HS-27A (cell line): ENCODE measurements at places on chromosomes 5 and 9.

DNA sequence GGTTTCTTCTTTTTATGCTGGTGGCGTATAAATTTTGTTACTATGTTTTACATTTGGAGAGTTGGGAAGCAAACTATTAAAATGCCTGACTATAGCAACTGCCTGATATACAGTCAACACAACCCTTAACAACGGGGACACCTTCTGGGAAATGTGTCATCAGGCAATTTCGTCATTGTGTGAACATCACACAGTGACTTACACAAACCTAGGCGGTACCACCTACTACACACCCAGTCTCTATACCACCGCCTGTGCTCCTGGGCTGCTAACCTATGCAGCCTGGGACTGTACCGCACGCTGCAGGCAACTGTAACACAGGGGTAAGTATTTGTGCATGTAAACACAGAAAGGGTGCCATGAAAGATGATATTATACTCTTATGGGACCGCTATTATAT, 1.3 kb upstream of the CDHR2 start:
- no peak for DNase-seq

GRCh38 chr5:170745481-170746071, 37.9 kb upstream of the GABRP start:
- no peak for DNase-seq

GRCh38 chr5:157026789-157027424, 32.0 kb downstream of the HAVCR1 start:
- DNase-seq = no peak

DNA sequence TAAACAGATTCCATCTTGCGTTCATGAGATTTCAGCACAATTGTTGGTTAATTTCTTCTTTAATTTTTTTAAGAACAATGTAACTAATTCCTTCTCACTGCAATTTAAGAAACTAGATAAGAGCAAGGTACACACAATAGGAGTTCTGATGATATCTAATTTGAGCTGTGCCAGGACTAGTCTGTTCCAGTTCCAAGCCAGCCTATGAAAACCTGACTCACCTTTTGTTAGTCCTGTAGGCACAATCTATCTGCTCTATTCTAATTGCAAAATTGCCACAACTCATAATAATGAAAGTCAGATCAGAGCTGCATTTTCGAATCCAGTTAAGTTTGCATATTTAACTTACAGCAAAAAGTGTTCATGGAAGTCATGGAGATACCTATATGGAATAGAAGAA, 494.1 kb upstream of the TUSC1 start:
- DNase-seq = no peak

DNA sequence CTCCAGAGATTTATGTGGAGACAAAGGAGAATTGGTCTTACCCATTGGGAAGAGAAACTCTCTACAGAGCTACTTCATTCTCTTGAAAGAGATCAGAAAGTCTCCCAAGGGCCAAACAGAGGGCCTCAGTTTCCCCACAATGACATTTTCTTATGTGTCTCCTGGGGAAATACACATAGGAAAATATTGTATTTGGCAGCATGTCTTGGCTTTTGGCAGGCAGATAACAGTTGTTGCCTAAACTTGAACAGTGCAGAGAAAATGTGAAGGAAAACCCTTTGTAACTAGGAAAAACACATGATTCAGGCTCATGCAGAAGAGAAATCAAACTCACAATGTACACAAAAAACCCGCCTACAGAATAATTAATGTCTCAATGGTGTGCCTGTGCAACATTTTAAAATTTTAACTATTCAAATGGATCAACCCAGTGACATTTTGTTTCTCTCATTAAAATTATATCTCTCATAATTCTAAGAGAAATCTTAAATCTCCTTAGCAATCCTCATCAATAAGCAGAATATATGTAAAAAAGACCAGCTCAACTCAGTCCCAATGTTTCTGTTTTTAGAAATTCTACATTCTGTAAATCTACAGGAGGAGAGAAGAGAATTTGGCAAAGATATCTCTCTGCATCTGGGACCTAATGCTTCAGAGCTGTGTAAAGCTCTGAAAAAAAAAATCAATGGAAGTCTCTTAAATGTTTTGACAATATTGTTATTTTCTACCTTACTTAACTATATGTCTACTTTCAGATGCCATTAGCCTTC, 205.1 kb downstream of the ADAMTSL1 start:
- DNase-seq = no peak

DNA sequence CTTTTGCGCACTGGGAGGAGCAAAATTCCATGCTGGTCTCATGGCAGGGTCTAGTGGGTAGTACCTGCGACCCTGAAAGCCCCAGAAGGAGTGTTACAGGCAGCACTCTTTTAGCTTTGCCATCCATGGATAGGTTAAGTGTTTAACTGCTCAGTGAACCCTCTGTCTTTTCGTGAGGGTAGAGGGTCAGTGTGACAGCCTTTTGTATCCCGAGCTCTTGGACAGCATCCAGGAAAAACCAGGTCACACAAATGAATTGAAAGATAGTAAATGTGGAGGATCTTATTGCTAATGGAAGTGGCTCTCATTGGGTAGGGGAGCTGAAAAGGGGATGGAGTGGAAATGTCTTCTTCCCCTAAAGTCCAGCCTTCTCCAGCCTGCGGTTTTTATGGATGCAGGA, 57.8 kb upstream of the CCDC112 start:
- DNase-seq = no peak

GRCh38 chr9:76658510-76659231, 105.6 kb upstream of the PCA3 start:
- DNase-seq = no peak

DNA sequence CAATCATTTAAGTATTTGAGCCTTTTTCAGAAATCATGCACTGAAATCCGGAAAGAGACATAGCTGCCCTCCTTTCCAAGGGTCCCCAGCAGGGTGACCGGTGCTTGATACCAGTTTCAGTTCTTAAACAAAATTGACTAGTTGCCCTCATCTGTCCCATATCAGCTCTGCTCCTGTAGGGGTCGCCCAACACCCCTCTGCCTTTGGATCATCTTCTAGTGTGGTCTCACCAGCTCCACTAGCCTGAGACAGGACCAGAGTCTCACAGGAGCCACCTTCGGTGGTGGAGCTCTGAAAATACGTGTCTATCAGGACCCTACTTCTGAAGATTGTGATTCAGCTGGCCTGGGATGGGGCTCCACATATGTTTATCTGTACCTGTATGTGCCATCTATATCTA, 428.2 kb downstream of the ENC1 start:
- DNase-seq = no peak

- no peak for DNase-seq
Measured at GRCh38 chr9:7118633-7119032, 360.9 kb downstream of the KDM4C start.

DNA sequence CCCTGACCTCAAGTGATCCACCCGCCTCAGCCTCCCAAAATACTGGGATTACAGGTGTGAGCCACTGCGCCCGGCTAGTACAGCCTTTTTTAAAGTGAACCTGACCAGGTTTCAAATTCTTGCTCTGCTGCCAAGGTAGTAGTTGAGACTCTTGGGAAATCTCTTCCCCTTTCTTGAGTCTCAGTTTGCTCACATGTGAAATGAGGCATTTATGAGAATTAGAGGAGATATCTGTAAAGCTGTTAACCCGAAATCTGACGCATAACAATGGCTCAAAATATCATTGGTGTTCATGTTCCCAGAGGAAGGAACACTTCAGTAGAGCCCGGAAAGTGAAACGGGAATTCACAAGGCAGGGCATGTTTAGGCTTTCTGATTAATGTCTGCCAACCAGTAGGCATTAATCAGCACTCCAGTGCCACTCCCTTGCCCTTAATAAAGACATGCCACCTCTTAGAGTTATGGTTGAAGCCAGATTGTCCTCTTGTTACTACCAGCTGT, 1.5 kb downstream of the ARPC5L start:
- no peak for DNase-seq

- DNase-seq = no peak
Measured at GRCh38 chr5:125409861-125410536, 663.6 kb upstream of the ZNF608 start.

DNA sequence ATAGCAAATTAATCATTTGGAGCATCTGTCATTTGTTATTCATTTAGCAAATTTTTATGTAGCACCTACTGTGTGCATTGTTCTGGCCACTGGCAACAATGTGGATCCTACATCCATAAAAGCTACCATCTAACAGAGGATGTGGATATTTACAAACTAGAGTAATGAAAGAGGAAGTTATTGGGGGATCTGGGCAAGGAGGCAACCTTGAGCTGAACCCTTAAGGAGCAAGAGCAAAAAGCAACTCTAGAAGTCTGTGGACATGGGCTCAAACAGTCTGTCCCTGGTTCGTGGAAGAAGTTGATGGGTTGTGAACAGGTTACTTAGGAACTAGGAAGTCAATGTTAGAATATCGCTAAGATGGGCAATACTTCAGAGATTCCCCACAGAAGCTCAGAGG, 259.9 kb downstream of the SYK start:
- no peak for DNase-seq

DNA sequence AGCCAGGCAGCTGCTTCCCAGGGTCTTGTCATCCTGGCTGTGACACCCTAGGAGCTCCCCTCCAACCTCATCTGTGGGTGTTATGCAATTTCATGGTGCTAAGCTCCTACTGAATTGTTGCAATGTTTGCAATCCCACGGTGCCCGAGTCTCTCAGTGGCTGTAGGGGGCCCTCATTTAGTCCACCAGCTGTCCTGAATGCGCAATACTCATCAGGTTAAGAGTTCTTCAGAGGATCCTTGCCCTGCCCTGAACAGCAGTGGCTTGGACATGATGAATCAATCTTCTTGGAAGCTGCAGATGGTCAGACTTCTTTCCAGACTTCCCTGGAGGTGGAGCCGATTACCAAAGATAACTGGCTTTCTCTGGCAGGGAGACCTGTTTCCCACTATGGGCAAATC, 584.1 kb downstream of the CCDC171 start:
- DNase-seq = no peak

DNA sequence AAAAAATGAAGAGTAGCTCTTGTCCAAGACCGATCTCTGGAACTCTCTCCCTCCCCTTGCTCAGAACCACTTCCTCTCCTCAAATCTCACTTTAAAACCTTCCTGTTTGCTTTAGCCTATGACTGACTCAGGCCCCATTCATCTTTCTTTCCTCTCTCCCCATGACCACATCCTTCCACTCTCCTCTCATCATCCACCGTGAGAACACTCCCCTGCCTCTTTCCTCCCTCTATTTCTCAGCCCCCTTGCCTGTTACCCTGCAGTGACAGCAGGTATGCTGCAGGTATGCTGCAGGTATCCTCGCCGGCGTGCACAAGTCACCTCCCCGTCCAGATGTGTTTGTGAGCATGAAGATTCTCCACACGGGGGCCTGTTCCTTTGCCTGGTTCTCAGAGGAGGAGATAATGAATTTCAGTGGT, 505.3 kb downstream of the CCDC171 start:
- peak; percentile 54 for DNase-seq

DNA sequence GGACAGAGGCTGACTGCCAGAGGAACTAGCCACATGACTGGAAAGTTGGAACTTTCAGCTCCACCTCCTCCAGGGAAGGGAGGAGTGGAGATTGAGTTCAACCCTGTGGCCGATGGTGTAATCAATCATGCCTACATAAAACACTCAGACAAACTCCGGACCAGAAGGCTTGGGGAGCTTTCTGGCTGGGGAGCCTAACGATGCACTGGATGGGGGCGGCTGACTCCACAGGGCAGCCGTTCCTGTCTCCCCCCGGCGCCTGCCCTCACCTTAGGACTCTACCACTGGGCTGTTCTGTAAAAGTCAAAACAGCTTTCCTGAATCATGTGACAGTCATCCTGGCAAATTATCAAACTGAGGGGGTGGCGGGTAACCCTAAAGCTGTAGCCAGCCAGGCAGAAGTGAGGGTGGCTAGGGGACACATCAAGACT, 58.0 kb downstream of the GOLM1 start:
- no peak for DNase-seq

- DNase-seq = no peak
Measured at GRCh38 chr5:141121563-141121962, at the start of gene PCDHB4. TSS of gene PCDHB4 (plus strand) at chr5:141121818. CDS start at chr5:141121999, 181 bp downstream.

- DNase-seq = no peak
Measured at GRCh38 chr5:125100951-125101350, 354.5 kb upstream of the ZNF608 start.

DNA sequence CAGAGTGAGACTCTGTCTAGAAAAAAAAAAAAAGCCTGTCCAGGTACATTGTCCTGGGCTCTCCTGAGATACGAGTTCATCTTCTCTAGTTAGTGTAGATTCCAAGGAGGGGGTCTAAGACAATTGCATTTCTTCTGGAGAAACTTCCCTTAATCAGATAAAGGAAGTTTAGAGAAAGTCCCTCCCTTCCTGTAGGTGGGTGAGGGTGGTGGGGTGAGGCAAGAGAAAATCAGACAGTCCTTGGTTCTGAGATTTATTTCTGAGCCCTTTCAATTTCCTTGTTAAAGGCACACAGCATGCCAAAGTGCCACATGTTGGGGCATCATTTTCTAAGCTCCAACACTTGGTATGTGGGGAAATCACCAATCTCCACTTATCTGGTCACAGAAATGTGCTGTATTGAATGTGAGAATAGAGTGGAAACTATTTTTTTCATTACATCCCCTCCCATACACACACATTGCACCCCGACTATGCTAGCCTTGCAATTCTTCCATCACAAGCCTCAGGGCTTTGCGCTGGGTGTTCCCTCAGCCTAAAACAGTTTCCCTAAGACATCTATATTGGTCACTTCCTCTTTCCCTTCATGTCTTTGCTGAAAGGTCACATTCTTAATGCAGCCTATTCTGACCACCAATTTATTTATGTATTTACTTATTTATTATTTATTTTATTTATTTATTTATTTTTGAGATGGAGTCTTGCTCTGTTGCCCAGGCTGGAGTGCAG, 5.1 kb upstream of the TUT7 start:
- no peak for DNase-seq

DNA sequence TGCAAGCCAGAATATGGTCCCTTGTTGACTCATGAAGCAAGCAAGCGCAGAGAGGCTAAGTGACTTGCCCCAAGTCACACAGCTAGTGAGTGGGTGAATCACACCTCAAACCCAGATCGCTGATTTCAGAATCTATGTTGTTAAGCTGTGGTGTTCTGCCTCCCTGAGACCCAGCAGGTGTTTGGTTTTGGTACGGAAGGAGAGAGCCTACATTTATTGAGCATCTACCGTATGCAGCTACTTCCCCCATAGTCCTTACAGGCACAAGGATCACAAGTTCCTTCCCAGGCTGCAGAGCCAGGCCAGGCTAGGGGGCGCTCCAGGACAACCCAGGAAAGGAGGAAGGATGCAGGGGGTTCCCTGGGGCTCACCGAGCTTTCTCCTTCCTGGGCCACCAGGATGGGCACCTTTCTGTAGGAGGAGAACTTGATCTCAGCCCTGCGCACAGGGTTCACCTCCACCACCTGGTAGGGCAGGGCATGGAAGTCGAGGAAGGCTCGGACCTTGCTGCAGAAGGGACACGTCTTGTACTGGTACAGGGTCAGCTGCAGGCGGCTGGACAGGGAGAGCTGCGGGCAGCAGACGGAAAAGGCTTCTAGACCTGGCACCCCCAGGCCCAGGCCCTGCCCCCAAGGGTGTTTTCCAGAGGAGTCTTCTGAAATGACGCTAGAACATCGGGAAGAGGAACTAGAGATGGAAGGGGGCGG, 2.5 kb downstream of the PTGES2 start:
- no peak for DNase-seq
